ENCODE measurements at places on chromosomes 6 and 20. TPM values are rescaled to one million over a fixed set of nuclear protein-coding genes. Genes with fewer than 3 reads are reported as not detected.

Gene SGK2
- 3.2 TPM for total RNA-seq

Gene SNX5
- 194 TPM for total RNA-seq

Gene TBXT
- not detected for total RNA-seq

Gene BTBD3
- total RNA-seq = 32.4 TPM

Gene CLDN20
- total RNA-seq = not detected

Gene KCTD20
- total RNA-seq = 40.5 TPM

Gene CEP85L
- total RNA-seq = 40.8 TPM

Gene FLOT1
- total RNA-seq = 88.0 TPM

GRCh38 chr6:28865401-28866204 is 58.2 kb downstream of the TRIM27 start:
- no peaks in the 10 kb centered on the region for H3K36me3 ChIP-seq
- H3K4me3 ChIP-seq = no peak overlapping the region
- no peak overlapping the region for H3K27ac ChIP-seq
- H3K27me3 ChIP-seq = no peaks in the 10 kb centered on the region
- peaks cover 9% of the 10 kb centered on the region for H3K4me1 ChIP-seq
- peak; percentile 52 for DNase-seq

- H3K4me3 ChIP-seq = no peak overlapping the region
- H3K27ac ChIP-seq = no peak overlapping the region
- H3K27me3 ChIP-seq = no peaks in the 10 kb centered on the region
Measured at GRCh38 chr20:51010932-51011331, 12.0 kb downstream of the KCNG1 start.

DNA sequence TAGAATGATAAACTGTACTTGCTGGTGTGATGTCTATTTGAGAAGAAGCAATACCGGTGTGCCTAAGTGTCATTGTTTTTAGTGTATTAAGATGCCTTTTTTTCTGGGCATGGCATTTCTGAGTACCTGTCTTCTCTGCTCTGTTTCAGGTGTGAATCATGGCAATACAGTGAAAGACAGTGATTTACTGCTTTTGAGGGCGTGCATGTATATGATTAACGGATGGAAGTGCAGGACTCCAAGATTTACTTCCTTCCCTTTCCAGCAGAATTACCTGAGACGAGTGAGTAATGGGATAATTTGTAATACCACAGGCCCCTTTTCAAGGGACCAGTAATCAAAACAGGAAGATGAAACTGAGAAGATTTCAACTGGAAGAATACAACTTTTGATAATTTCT is 315.8 kb downstream of the SOX4 start:
- H3K4me1 ChIP-seq = no peaks in the 10 kb centered on the region
- no peak overlapping the region for H3K4me3 ChIP-seq
- H3K27me3 ChIP-seq = no peaks in the 10 kb centered on the region
- H3K36me3 ChIP-seq = no peaks in the 10 kb centered on the region
- no peak for DNase-seq

GRCh38 chr20:46895906-46896242 is 1.2 kb downstream of the EYA2 start:
- no peaks in the 10 kb centered on the region for H3K36me3 ChIP-seq
- no peaks in the 10 kb centered on the region for H3K4me1 ChIP-seq
- H3K4me3 ChIP-seq = no peak overlapping the region
- DNase-seq = no peak
- H3K27me3 ChIP-seq = peaks cover 67% of the 10 kb centered on the region
- H3K27ac ChIP-seq = no peak overlapping the region

DNA sequence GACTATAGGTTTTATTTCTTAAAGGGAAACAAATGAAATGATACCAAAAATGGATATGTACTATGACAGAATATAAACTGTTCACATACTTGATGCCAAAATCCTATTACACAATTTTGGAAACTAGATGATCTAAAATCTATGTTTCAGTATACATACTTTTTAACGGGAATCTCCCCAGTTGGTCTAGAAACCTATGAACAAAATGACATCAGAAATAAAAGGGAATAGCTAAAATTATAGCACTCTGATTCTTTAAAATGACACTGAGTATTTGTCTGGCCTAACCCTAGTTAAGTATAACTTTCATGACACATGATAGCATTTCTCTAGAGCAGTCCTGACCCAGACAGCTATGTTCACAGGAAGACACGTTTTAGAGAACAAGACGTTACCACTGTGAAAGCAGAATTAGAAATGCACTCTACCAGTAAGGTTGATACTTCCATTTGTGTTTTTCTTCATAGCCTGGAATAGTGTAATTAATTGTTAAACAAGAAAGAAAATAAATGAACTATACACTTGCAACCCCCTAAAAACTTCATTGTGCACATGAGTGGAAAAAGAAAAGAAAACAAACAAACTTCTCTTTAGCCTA is 3.3 kb downstream of the OSER1 start:
- H3K27ac ChIP-seq = no peak overlapping the region
- peaks cover 7% of the 10 kb centered on the region for H3K4me1 ChIP-seq
- H3K27me3 ChIP-seq = no peaks in the 10 kb centered on the region
- no peaks in the 10 kb centered on the region for H3K36me3 ChIP-seq

DNA sequence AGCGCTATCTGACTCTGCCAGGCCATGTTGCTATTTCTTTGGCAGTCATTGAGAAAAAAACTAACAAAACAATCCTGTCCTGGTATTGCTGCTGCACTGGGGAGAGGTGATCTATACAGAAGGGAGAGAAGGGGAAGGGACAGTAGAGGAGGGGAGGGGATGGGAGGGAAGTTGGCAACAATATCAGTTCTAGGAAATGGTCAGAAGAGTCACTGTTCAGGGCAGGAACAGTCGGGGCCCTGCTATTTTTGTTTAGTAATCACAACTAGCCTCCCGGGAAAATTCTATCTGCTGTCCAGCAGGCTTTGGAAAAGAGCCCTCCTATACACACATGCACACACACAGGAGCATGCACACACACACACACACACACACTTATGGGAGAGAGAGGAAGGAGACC is 142.3 kb upstream of the CARMIL1 start:
- peak overlapping the region; percentile 63 for H3K27ac ChIP-seq
- no peak overlapping the region for H3K4me3 ChIP-seq
- H3K27me3 ChIP-seq = no peaks in the 10 kb centered on the region
- no peak for DNase-seq
- no peaks in the 10 kb centered on the region for H3K36me3 ChIP-seq

DNA sequence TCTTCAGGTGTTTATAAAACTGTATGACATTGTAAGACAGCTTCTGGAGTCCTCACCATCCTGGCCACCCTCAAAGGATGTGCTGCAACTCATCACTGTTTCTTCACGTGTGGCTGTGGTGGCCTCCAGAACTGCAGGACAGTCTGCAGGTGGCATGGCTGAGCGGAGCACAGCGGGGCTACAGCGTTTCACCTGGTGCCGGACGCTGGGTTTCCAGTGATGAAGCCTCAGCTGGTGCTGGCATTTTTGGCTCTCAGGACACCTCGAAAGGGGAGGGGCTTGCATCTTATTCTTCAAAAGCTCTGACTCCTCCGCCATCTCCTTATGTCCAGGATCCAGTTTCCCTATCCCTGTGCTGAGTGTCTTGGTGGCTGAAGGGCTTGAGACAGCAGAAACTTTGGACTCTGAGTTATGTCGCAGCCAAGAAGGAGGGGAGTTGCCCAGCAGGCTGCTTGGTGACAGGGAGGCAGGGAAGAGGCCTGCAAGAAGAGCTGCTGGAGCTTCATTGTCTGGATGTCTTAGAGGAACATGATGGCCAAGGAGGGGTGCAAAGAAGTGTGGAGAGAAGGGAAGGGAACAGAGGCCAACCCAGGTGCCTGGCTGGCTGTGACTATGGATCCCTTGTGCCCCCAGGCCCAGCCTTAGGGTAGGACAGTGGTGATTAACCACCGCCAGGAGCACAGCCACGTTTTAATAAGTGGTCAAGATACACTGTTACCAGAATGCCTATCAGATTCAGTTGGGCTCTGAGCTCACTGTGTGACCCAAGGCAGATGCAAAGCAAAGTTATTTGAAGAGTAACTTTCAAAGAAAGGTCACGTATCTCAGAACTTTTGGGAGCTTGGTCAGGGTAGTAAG is 58.7 kb downstream of the GTF2H5 start:
- H3K4me3 ChIP-seq = no peak overlapping the region
- no peaks in the 10 kb centered on the region for H3K4me1 ChIP-seq
- H3K27ac ChIP-seq = no peak overlapping the region
- no peak for DNase-seq
- no peaks in the 10 kb centered on the region for H3K27me3 ChIP-seq

DNA sequence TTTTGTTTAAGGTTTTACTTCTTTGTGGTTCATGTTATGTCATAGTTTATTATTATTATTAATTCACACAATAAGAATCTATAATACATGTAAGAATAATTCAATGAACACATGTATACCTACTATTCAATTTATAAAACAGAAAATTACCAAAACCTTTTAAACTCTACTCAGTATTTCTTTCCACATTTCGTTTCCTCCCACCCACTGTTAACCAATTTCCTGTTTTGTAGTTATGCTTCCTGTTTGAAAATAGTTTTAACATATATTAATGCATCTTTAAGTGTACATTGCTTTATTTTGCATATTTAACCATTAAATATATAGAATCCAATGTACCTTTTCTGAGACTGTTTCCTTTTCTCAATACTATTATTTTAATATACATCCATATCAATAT is 397.9 kb upstream of the SPTLC3 start:
- no peaks in the 10 kb centered on the region for H3K36me3 ChIP-seq
- no peaks in the 10 kb centered on the region for H3K4me1 ChIP-seq
- no peak overlapping the region for H3K27ac ChIP-seq
- no peaks in the 10 kb centered on the region for H3K27me3 ChIP-seq
- DNase-seq = no peak
- H3K4me3 ChIP-seq = no peak overlapping the region

DNA sequence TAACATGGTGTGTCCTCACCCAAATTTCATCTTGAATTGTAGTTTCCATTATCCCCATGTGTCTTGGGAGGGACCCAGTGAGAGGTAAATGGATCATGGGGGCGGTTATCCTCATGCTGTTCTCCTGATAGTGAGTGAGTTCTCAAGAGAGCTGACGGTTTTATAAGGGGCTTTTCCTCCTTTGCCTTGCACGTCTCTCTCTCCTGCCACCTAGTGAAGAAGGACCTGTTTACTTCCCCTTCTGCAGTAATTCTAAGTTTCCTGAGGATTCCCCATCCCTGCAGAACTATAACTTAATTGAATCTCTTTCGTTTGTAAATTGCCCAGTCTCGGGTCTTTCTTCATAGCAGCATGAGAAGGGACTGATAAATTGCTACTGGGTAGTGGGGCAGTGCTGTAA is 789.3 kb downstream of the FRK start:
- H3K27me3 ChIP-seq = no peaks in the 10 kb centered on the region
- H3K4me3 ChIP-seq = no peak overlapping the region

DNA sequence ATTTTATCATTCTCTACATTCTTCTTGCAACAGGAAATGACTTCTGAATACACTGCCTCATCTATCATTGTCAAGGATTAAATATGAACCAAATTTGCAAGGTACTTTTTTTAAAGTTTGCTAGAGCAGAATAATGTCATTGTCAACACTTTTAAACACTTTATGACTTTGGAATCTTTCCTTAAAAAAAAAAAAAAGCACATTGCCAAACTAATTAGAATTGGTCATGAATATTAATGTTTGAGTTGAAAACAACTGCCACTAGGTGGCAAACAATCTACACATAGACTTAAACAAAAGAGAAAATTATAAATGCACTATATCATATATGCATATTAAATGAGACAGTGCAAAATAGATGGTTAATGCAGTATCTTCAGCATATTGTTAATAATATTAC is 32.5 kb upstream of the TMEM244 start:
- no peaks in the 10 kb centered on the region for H3K4me1 ChIP-seq
- H3K27me3 ChIP-seq = no peaks in the 10 kb centered on the region
- no peak overlapping the region for H3K4me3 ChIP-seq
- H3K27ac ChIP-seq = no peak overlapping the region

- no peaks in the 10 kb centered on the region for H3K36me3 ChIP-seq
- peak overlapping the region; percentile 93 for H3K27ac ChIP-seq
- H3K4me3 ChIP-seq = peak overlapping the region; percentile 76
- DNase-seq = peak; percentile 60
- no peaks in the 10 kb centered on the region for H3K4me1 ChIP-seq
- H3K27me3 ChIP-seq = no peaks in the 10 kb centered on the region
Measured at GRCh38 chr6:131136021-131136786, 937 bp downstream of the AKAP7 start.

GRCh38 chr20:221258-221830 is 5.7 kb upstream of the DEFB129 start:
- no peaks in the 10 kb centered on the region for H3K36me3 ChIP-seq
- no peak overlapping the region for H3K27ac ChIP-seq
- H3K4me3 ChIP-seq = no peak overlapping the region
- H3K4me1 ChIP-seq = peaks cover 2% of the 10 kb centered on the region

DNA sequence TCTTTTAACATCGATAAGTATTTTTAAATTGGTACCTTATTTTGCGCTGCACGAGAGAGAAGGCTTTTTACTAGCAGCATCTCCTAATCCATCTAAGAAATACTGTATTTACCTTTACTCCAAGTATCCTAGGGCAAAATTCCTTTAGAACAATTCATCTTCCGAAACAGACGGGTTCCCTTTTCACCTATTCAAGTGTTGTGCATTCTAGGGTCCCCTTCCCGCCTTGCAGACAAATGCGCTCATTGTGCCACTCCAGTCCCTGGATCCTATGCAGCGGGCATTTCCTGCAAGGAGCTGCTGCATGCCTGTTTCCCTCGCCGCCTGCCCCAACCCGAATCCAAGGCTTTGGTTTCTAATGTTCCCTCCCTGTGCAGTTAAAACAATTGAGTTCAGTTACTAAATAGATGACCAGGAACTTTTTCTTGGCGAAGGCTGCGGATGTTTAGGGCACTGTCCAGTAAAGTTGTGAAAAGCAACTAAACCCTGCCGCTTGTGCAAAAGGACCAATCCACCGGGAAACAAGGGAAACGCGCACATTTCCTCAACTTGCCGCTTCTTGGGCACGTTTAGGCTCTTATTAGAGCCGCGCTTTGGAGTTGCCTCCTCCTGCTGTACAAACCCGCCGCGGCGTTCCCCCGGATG is 556 bp upstream of the SCAF8 start:
- H3K27ac ChIP-seq = peak overlapping the region; percentile 100
- peak; percentile 80 for DNase-seq
- peaks cover 13% of the 10 kb centered on the region for H3K4me1 ChIP-seq
- peak overlapping the region; percentile 79 for H3K4me3 ChIP-seq
- H3K27me3 ChIP-seq = no peaks in the 10 kb centered on the region

GRCh38 chr6:43886067-43886461 is 116.1 kb downstream of the VEGFA start:
- H3K27ac ChIP-seq = no peak overlapping the region
- H3K4me3 ChIP-seq = no peak overlapping the region
- H3K36me3 ChIP-seq = no peaks in the 10 kb centered on the region
- no peak for DNase-seq
- H3K27me3 ChIP-seq = peaks cover 4% of the 10 kb centered on the region

GRCh38 chr6:138600726-138601125 is 101.4 kb upstream of the NHSL1 start:
- peaks cover 1% of the 10 kb centered on the region for H3K36me3 ChIP-seq
- H3K4me3 ChIP-seq = no peak overlapping the region
- H3K27me3 ChIP-seq = no peaks in the 10 kb centered on the region
- H3K27ac ChIP-seq = no peak overlapping the region
- no peak for DNase-seq

GRCh38 chr6:169782966-169783365 is 31.5 kb downstream of the ERMARD start:
- no peaks in the 10 kb centered on the region for H3K27me3 ChIP-seq
- H3K4me3 ChIP-seq = no peak overlapping the region
- peaks cover 11% of the 10 kb centered on the region for H3K36me3 ChIP-seq
